ENCODE measurements at places on chromosomes 4 and X.

DNA sequence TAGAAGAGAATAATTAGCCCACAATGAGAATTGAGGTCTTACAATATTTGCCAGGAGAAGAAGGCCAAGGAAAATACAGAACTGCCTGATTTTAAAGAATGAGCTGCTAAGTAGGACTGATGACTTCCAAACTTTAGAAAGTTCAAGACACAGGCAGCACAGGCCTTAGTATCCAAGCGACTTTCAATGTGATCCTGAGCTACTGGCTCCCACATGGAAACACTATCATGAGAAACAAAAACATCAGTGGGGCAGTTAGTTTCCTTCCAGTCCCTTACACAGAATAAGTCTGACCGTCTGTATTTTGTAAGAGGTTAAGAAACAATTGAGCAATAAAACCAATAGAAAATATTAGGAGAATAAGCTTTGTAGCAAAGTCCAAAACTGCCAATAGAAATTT is 251.4 kb downstream of the COL25A1 start:
- no peak for DNase-seq

- DNase-seq = no peak
Measured at GRCh38 chrX:139211568-139212182, 318.9 kb upstream of the F9 start.

- no peak for DNase-seq
Measured at GRCh38 chr4:2485956-2486355, 17.1 kb downstream of the RNF4 start.

DNA sequence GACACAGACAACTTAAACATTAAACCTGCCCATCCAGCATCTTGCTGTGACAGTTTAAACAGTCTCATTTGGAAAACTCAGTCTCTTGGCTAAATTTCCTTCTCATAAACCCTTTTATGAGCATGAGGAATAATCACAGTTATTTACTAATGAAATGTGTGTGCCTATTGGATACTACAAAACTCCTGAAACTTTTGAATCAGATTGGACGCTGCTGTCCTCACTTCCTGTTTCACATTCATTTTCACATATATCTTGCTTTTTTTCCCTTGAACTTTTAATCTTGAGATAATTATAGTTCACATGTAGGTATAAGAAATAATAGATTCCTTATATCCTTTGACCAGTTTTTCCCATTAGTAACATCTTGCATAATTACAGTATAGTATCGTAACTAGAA is 111.7 kb downstream of the CDKL5 start:
- no peak for DNase-seq

DNA sequence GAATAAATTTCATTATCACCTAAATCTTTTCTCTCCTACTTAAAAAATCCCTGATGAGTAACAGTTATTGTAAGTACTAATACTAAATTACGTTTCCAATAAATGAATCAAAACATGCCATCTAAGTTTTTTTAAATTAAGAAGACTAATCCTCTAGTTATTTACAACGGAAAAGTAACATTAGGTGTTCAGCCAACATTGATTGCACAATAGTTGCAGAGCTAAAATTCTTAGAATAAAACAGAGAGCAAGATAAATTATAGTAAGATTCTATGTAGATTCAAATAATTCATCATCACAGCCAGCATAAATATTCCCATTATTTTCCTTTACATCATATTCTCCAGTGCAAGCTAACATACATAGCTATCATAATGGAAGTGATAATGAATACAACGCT is 139.2 kb downstream of the HDX start:
- DNase-seq = no peak

DNA sequence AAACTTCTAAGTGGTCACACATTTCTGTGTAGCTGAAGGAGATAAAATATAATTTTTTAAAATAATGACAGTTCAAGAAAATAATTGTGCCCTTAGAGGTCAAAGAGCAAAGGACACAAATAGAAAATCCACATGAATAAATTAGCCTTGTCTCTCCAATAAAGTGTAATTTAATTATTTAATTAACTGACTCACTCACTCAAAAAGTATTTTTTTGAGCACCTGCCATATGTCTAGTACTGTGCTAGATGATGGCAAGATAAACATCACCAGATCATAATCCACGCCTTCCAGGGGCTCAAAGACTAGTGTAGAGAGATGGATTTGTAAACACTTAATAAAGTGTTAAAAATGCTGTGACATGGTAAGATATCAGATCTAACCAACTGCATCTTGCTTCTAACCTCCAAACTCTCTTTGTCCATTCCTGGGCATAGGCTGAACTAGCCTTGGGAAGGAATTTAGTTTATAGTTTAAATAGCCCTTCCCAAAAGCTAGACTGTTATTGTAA is 112.5 kb downstream of the SCLT1 start:
- no peak for DNase-seq

GRCh38 chr4:45550766-45551366 is 573.0 kb downstream of the GABRG1 start:
- no peak for DNase-seq

DNA sequence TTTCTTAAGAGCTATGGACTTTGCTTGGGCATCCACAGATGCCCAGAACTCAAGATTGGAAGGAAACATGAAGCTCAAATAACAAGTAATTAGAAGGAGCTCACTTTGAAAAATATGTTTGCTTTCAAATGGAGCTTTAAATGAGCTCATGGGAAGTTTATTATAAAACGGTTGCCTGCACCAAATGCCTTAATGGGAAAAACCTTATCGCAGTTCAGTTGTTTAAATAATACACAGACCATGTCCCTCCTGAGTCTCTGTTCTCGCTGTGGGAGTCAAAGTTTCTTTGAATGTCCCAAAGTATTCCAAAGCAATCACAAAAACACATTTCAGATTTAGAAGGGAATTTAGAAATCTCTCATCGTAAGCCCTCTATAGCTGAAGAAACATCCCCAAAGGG is 31.6 kb upstream of the STIM2 start:
- no peak for DNase-seq

GRCh38 chr4:41232406-41232805 is 18.1 kb upstream of the APBB2 start:
- DNase-seq = no peak

DNA sequence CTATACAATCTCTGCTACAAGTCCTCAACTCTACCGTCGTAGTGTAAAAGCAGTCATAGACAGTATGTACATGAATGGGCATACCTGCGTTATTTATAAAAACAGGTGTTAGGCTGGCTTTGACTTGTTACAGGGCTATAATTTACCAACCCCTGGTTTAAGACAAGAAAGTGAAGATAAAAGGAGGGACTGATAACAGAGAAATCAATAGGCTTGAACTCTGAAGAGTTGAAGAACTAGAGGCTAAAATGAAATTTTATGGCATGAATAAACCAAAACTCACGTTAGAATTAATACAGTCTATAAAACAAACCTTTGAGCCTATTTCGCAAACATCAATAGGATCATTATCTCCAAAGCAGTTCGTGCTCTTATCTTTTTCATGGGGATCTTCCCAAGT is 36.2 kb downstream of the PPA2 start:
- DNase-seq = no peak

DNA sequence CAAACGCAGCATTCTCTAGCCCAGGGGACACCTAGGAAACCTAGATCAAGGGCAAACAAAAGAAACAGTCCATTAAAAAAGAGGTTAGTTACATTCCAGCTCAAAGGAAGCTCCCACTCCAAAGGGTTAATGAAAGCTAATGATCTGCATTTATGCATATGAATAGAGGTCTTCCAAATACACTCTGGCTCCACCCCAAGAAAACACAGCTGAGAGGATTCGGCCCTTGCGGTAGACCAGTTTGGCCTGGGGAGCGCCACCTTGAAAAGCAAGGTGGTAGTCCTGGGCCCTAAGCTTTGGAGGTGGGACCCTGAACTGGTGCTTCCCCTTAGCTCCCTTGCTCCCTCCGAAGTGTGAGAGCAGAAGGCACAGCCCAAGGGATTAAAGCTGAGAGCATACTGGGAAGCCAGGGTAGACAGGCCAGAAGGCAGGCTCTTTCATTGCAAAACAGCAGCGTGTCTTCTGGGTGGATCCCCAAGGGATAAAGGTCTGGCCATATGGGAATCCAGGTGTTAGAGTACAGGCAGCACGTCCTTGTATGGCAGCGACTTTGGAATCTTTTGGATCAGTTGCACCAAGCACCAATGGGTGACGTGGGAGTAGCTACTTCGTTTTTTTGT is 3.7 kb downstream of the GABRQ start:
- DNase-seq = no peak

DNA sequence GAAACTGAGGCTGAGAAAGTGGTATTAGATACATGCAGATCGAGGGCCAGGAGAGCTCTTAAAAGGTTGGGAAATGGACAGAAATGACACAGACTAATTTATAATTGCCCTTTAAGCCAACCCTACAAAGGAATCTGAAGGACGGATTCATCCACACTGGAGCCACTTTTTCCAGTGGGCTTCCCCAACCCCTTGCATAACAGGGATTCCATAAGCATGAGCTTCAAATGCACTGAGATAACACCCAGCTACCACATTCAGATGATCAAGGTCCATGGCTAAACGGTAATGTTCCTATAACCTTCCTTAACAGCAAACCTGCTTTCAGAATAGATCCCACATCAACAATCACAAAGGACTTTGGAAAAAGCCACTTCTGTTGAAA is 34.2 kb downstream of the PLAC1 start:
- DNase-seq = no peak

GRCh38 chr4:81429031-81429430 is 42.7 kb downstream of the RASGEF1B start:
- DNase-seq = no peak

GRCh38 chrX:74061879-74062278 is 242.1 kb upstream of the ZCCHC13 start:
- DNase-seq = no peak

GRCh38 chr4:94525993-94526728 is 74.4 kb downstream of the PDLIM5 start:
- no peak for DNase-seq

DNA sequence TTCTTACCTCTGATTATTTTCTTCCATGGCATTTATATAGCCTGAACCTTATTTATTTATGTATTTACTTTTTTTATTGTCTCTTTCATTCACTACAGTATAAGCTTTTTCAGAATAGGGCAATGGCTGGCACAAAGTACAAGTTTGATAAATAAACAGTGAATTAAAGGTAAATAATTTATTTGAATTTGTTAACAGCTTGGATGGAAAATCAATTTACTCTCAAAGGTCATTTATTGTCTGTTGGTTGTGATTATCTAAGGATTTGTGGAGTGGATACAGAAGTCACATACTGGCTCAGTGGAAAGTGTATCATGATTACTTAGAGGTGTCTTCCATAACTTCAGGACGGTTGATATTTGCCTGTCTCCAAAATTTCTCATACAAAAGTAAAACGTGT is 2472.9 kb downstream of the PCDH7 start:
- no peak for DNase-seq

DNA sequence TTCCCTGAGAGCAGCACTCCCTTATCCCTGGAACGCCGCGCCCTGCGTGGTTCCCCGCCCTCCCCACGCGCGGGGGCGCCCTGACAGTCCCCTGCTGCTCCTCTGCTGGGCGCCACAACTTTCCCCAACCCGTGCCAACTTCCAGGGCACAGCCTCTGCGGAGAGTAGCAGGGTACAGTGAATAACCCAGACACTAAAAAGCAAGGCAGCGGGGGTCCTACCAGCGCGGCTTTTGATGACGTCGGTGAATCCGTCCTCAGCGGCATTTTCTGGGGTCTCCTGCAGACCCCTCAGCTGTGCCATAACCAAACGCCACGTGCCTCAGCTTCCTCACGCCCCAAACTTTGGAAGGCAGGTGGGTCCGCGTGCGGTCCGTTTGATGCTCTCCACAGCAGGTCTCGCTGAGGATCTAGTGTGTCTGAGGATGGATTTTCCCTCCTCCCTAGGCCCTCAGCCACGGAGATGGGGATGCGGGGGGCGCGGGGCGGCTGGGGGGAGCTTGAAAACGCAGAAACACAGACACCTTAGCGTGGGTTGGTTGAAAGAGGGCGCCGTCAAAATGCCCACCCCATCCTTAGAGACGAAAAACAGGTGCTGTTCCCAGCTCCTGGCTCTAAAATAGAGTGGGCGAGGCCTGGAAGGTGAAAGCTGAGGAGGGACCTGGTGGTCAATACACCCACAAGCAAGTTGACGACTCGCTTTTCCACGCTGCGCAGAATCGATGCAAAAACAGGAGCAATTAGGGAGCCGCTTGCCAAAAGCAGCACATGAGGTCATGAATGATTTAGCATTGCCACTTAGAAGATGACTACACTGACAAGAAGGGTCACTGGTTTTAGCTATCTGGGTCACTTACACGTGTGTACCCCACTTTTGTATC is 405.6 kb downstream of the FAM47A start:
- DNase-seq = peak; percentile 43

Data from mesothelial cell of epicardium (in vitro differentiated cells).